ENCODE measurements at places on chromosomes 7 and 10.

DNA sequence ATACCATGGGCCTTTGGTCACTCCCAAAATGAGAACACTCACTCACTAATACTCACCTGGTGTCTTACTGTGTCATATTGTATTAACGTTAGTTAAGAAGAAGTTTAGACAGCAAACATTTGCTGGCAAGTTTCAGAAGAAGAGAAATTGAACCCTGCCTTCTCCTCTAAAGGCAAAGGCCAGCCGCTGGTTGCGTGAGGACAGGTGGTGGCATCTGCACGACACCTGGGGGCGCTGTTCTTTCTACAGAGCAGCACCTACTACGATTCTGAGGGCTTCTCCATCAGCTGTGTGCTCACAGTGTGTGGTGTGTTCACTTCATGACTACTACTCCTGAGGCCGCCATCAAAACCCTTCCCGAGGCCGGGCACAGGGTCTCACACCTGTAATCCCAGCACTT, 17.9 kb upstream of the CLEC2L start:
- H3K4me1 ChIP-seq = no peaks in the 10 kb centered on the region
- no peak overlapping the region for H3K27ac ChIP-seq
- H3K36me3 ChIP-seq = no peaks in the 10 kb centered on the region

DNA sequence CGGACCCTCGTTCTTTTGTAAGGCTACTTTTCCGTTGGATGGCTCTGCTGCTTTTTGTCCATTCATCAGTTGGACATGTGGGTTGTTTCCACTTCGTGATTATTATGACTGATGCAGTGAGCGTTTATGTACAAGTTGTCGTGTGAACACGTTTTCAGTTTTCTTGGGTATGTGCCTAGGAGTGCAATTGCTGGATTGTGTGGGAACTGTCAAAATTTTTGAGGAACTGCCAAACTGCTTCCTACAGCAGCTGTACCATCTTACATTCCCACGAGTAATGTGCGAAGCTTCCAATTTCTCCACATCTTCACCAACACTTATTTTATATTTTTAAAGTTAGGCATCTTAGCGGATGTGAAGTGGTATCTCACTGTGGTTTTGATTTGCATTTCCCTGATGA, 10.4 kb downstream of the FKBP6 start:
- H3K4me3 ChIP-seq = no peak overlapping the region
- no peaks in the 10 kb centered on the region for H3K36me3 ChIP-seq
- no peaks in the 10 kb centered on the region for H3K4me1 ChIP-seq
- no peaks in the 10 kb centered on the region for H3K27me3 ChIP-seq

GRCh38 chr7:32169228-32169627, 99.0 kb upstream of the PDE1C start:
- H3K27ac ChIP-seq = no peak overlapping the region
- DNase-seq = no peak
- no peak overlapping the region for H3K4me3 ChIP-seq
- no peaks in the 10 kb centered on the region for H3K36me3 ChIP-seq
- H3K27me3 ChIP-seq = no peaks in the 10 kb centered on the region

DNA sequence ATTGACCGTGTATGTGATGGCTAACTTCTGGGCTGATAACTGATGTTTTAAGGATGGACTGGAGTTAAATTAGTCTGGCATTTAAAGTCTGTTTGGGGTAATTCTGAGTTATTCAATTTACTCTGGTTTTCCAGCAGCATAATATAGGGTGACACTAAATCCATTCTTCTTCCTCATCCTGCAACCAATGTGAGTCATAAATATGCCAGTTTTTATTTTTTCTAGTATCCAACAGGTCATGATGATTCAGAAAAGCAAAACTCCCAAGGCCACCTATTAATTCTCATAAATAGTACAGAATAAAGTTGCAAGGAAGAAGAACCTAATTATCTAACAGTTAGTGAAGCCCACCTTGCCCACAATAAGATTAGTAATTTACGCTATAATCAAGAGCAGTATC, 7.5 kb upstream of the EPHB6 start:
- H3K27ac ChIP-seq = no peak overlapping the region
- no peaks in the 10 kb centered on the region for H3K4me1 ChIP-seq
- no peaks in the 10 kb centered on the region for H3K36me3 ChIP-seq
- H3K27me3 ChIP-seq = no peaks in the 10 kb centered on the region
- DNase-seq = no peak

- H3K27me3 ChIP-seq = no peaks in the 10 kb centered on the region
- no peak overlapping the region for H3K4me3 ChIP-seq
- H3K27ac ChIP-seq = no peak overlapping the region
- no peaks in the 10 kb centered on the region for H3K36me3 ChIP-seq
These were observed 170.0 kb downstream of the PTPN20 start for GRCh38 chr10:47081264-47081663.

GRCh38 chr7:107907790-107908189, 16.8 kb downstream of the DLD start:
- H3K27ac ChIP-seq = no peak overlapping the region
- H3K27me3 ChIP-seq = no peaks in the 10 kb centered on the region
- H3K36me3 ChIP-seq = peaks cover 42% of the 10 kb centered on the region
- no peaks in the 10 kb centered on the region for H3K4me1 ChIP-seq
- no peak overlapping the region for H3K4me3 ChIP-seq

DNA sequence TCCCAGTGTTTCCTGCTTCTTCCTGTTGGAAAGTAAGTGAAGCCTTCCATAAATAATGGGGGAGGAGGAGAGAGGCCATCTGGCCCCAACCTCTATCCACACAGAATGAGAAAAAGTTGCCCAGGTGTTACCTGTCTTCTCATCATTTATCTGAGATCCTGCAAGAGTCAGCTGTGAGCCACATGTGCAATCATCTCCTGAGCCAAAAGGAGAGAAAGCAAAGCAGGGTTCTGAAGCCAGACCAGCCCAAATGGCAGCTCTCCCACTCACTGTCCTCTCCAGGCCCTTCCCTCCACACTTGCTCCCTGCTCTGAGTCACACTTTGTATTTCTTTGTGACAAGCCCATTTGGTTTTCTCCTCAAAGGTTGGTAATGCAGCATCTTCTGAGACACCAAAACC, 65.9 kb downstream of the FAM204A start:
- H3K4me3 ChIP-seq = no peak overlapping the region
- no peak overlapping the region for H3K27ac ChIP-seq
- peaks cover 3% of the 10 kb centered on the region for H3K4me1 ChIP-seq
- no peaks in the 10 kb centered on the region for H3K27me3 ChIP-seq

DNA sequence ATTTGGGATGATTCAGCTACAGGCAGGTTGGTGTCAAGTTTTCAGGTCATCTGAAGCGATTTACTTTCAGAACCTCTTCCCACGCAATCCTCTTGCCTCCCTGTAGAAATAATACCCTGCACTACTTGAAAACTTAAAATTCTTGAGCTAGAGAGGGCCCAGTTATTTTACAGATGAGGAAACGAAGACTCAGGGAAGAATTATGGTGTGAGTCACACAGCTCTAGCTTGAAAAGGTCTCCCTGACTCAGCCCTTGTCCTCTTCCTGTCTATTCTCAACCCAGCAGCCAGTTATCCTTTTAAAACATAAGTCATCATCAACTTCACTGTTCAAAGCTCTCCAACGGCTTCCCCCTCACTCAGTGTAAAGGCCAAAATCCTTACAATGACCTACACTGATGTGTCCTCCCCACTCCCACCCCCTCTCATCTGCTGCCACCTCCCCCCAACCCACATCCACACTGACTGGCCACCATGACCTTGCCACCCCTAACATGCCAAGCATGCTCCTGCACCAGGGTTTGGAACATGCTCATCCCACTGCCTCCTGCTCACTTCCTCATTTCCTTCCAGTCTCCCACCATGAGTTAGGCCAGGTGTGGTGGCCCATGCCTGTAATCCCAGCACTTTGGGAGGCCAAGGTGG, 3.4 kb downstream of the DNMBP start:
- no peak overlapping the region for H3K4me3 ChIP-seq
- H3K27me3 ChIP-seq = no peaks in the 10 kb centered on the region
- peak; percentile 9 for DNase-seq
- H3K27ac ChIP-seq = no peak overlapping the region
- H3K36me3 ChIP-seq = peaks cover 3% of the 10 kb centered on the region

DNA sequence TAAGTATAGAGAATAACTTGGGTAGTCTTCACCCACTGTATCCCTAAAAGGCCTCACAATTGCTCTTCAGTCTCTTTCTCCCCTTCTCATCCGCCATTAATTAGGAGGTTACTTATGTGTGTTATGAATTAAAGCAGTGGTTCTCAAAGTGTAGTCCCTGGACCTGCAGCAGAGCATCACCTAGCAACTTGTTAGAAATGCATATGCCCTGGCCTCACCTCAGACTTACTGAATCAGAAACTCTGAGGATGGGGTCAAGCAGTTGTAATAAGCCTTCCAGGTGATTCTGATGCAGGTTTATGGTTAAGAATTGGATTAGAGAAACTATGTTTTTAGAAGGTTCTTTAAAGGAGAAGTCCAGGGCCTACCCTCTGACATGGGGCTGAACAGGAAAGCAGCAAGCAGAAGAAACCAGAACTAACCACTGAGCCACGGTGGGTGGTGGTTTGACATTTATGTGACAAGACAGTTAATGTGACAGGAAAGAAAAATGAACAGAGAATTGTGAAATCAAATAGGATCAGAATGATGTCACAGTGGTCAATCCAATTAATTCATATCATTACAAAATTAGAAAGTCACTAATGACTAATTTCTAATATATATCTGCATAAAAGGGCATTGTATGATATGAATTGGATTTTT, 37.6 kb downstream of the ENTPD1 start:
- H3K4me3 ChIP-seq = no peak overlapping the region
- peaks cover 70% of the 10 kb centered on the region for H3K4me1 ChIP-seq
- peak overlapping the region; percentile 57 for H3K27ac ChIP-seq
- H3K27me3 ChIP-seq = no peaks in the 10 kb centered on the region
- H3K36me3 ChIP-seq = no peaks in the 10 kb centered on the region
- DNase-seq = no peak

DNA sequence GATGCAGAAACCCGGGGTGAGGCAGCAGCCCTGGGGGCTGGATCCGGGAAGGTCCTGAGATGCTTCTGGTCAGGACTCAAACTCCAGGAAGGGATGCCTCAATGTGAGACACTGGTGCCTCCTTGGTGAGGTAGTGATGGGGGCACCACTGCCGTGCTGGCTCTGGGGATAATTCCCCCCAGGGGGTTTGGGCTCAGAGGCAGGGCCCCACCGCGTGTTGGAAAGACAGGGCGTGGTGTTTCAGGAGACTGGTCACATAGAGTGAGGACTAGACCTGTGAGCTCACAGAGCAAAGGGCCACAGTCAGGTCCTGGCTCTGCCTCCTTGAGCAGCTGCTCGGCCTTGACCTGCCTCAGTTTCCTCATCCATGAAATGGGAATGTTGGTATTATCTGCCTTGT, 361.9 kb downstream of the GLRX3 start:
- H3K27me3 ChIP-seq = no peaks in the 10 kb centered on the region
- DNase-seq = no peak
- no peak overlapping the region for H3K27ac ChIP-seq
- no peaks in the 10 kb centered on the region for H3K36me3 ChIP-seq

DNA sequence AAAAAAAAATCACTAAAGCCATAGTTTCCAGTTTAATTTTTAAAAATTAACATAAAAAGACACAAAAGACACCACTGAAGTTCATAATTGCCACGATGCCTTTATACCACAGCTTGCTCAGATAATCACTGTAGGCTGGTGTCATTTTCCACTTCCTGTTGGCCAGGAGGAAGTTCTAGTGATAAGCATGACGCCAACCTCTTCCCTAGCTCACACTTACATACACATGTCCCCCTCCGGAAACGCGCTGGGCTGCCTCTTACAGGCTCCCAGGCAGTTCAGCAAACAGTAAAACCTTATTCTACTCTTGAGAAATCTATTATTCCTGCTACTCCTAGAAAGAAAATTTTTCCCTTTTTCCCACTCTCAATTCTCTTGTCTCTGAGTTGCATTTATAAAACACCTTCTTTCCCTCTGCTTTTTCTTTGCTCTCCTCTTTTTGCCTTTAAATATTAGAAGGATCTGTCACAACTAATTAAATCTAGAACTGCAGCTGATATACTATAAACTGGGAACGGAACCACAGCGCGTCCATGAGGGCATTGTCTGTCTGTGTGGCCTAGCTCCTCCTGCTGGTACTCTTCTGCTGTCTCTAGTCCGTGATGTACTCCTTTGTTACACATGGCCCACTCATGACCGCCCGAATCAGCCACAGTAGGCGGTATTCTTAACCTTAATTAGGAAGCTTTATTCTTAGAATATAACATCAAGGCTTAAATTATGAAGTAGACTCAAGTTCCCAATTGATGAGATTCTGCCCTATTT, 664.9 kb downstream of the CNTNAP2 start:
- H3K27me3 ChIP-seq = no peaks in the 10 kb centered on the region
- DNase-seq = no peak
- no peaks in the 10 kb centered on the region for H3K4me1 ChIP-seq
- no peak overlapping the region for H3K27ac ChIP-seq
- H3K36me3 ChIP-seq = no peaks in the 10 kb centered on the region

DNA sequence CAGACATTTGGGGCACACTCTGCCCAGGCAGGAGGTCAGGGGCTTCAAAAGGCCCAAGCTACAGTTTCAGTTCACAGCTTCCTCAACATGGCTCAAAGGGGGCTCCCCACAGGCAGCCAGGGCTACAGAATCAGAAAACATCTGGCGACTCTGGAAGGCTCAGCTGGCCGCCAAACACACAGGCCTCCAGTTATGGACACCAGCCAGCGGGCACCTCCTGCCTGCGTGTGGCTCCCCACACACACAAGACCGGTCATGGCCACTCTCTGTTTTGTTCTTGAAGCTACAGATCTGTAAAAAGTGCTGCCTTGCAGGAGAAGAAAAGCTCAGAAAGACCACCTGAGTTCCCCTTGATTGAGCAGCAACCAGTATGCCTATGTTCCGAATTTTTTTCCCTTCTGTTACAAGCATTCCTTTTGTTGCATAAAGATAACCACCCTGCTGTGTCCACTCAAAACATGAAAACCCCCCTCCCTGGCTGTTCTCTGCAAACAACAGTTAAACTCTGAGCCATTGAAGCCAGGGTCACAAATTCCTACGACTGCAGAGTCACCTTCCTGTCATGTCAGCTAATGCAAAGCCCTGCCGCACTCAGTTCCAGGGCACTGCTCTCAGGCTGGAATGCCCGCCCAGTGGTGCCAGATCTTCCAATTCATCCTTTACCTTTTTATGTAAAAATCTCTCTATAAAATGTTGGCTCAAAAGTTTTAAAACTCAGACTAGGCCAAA, 33.6 kb downstream of the VSTM4 start:
- H3K36me3 ChIP-seq = peaks cover 5% of the 10 kb centered on the region
- no peaks in the 10 kb centered on the region for H3K27me3 ChIP-seq
- H3K4me1 ChIP-seq = peaks cover 61% of the 10 kb centered on the region

- no peaks in the 10 kb centered on the region for H3K27me3 ChIP-seq
- H3K36me3 ChIP-seq = no peaks in the 10 kb centered on the region
- DNase-seq = no peak
- peak overlapping the region; percentile 93 for H3K4me3 ChIP-seq
- peak overlapping the region; percentile 76 for H3K27ac ChIP-seq
- peaks cover 15% of the 10 kb centered on the region for H3K4me1 ChIP-seq
These were observed 1.3 kb downstream of the GLI3 start for GRCh38 chr7:42235741-42236161.

DNA sequence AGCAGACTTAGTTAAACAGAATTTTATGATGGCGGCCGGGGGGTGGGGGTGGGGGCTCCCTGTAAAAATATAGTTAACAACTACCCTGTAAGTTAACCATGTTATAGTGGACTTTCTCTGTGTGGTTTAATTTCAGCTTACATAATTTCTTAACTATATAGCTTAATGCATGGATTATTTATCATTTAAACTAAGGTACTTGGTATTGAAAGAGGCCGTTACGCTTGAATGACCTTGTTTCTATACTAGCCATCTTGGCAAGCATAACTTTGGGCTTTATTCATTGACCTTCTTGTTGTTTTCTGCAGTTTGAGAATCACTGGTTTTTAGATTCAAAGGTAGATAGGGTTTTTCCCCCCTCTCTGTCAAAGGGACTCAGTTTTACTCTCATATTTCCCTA, 8.4 kb downstream of the EIF4EBP2 start:
- H3K36me3 ChIP-seq = no peaks in the 10 kb centered on the region
- no peak overlapping the region for H3K27ac ChIP-seq
- H3K4me1 ChIP-seq = peaks cover 42% of the 10 kb centered on the region
- H3K27me3 ChIP-seq = no peaks in the 10 kb centered on the region

Data from thoracic aorta (tissue), 2 donors.